ENCODE measurements at places on chromosomes 2 and 18.

DNA sequence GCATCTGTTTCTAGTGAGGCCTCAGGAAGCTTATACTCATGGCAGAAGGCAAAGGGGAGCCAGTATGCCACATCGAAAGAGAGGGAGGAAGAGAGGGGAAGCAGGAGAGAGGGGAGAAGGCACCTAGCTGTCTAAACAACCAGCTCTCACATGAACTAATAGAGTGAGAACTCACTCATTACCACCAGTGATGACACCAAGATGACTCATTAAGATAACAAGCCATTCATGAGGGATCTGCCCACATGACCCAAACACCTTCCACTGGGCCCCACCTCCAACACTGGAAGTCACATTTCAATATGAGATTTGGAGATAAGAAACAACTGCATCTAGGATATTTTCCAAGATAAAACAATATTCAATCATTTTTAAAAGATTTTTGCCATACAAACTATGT is 753.9 kb upstream of the ZEB2 start:
- no peaks in the 10 kb centered on the region for H3K4me1 ChIP-seq
- no peak for DNase-seq
- no peak overlapping the region for H3K4me3 ChIP-seq
- H3K36me3 ChIP-seq, result no peaks in the 10 kb centered on the region
- no peak overlapping the region for H3K27ac ChIP-seq
- no peaks in the 10 kb centered on the region for H3K27me3 ChIP-seq

GRCh38 chr2:241204010-241204384 is 15.5 kb downstream of the ANO7 start:
- no peaks in the 10 kb centered on the region for H3K36me3 ChIP-seq
- H3K4me1 ChIP-seq, result no peaks in the 10 kb centered on the region
- H3K27ac ChIP-seq, result no peak overlapping the region
- no peaks in the 10 kb centered on the region for H3K27me3 ChIP-seq
- no peak overlapping the region for H3K4me3 ChIP-seq
- DNase-seq, result no peak

GRCh38 chr18:58495634-58496033 is 133.3 kb downstream of the ALPK2 start:
- H3K27ac ChIP-seq, result no peak overlapping the region
- no peak overlapping the region for H3K4me3 ChIP-seq
- H3K4me1 ChIP-seq, result no peaks in the 10 kb centered on the region
- H3K27me3 ChIP-seq, result no peaks in the 10 kb centered on the region
- no peak for DNase-seq

- no peaks in the 10 kb centered on the region for H3K4me1 ChIP-seq
- no peaks in the 10 kb centered on the region for H3K27me3 ChIP-seq
- DNase-seq, result no peak
Measured at GRCh38 chr2:3433776-3434400, 54.4 kb downstream of the TRAPPC12 start.

DNA sequence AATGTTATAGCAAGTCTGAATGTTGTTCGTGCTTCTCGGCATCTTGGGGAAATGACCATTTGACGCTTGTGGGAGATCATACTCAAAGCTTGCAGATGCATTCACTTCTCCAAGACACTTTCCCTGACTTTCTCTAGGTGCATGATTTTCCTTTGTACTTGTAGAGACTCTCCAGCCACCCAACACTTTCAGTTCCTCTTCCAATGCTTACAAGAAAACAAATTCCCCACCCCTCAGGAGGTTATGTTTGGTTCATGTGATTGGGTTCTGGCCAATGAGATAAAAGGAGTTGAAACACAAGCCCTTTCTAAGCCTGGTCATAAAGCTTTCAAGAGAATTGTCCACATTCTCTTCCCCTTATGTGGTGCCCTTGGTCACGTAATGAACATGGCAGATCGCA is 156.3 kb downstream of the EPHA4 start:
- no peak overlapping the region for H3K27ac ChIP-seq
- no peaks in the 10 kb centered on the region for H3K27me3 ChIP-seq
- H3K36me3 ChIP-seq, result no peaks in the 10 kb centered on the region
- no peak for DNase-seq

- no peaks in the 10 kb centered on the region for H3K4me1 ChIP-seq
- H3K36me3 ChIP-seq, result no peaks in the 10 kb centered on the region
- H3K4me3 ChIP-seq, result no peak overlapping the region
- no peak for DNase-seq
- no peak overlapping the region for H3K27ac ChIP-seq
Measured at GRCh38 chr2:215487002-215487372, 51.1 kb upstream of the FN1 start.

GRCh38 chr2:107001964-107002696 is 116.2 kb upstream of the ST6GAL2 start:
- no peak overlapping the region for H3K4me3 ChIP-seq
- DNase-seq, result no peak
- H3K36me3 ChIP-seq, result no peaks in the 10 kb centered on the region
- H3K4me1 ChIP-seq, result no peaks in the 10 kb centered on the region
- H3K27ac ChIP-seq, result no peak overlapping the region

DNA sequence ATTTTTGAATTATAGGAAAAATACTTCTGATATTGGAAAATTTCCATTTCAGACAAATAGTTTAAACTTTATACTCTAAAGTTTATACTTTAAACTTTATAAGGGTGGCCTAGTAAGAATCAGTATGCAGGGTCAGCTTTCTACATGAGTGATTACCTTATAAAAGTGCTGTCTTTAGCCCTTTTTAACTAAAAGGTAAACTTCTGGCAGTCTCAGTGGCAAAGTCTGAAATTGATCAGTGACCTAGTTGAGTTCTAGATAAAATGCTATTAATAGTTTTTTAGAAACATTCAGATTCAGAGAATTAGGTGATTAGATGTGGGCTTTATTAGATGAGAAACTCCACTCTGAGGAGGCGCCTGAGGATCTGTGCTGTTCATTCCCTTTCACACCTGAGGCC is 15.5 kb downstream of the GORASP2 start:
- no peaks in the 10 kb centered on the region for H3K36me3 ChIP-seq
- no peaks in the 10 kb centered on the region for H3K27me3 ChIP-seq
- no peak overlapping the region for H3K27ac ChIP-seq
- H3K4me1 ChIP-seq, result no peaks in the 10 kb centered on the region
- no peak overlapping the region for H3K4me3 ChIP-seq
- DNase-seq, result no peak

DNA sequence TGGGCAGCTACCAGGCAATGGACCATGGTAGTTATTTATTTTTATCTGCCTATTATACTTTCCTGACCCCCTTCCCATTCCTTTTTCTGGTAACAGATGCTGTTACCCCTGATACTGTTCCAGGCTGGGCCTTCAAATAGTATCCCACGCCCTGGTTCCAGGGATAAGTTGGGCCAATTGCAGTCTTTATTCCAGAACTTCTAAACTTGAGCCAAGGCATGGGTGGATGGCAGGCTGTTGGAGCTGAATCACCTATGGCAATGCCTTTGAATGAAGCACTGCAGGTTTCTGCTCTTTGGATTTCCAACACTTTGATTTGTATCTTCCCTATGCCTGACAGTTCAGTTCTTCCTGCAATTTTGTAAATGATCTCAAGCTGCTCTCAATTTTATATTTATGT is 99.2 kb upstream of the LHCGR start:
- no peaks in the 10 kb centered on the region for H3K36me3 ChIP-seq
- DNase-seq, result no peak
- H3K27ac ChIP-seq, result no peak overlapping the region
- no peaks in the 10 kb centered on the region for H3K27me3 ChIP-seq
- no peak overlapping the region for H3K4me3 ChIP-seq

DNA sequence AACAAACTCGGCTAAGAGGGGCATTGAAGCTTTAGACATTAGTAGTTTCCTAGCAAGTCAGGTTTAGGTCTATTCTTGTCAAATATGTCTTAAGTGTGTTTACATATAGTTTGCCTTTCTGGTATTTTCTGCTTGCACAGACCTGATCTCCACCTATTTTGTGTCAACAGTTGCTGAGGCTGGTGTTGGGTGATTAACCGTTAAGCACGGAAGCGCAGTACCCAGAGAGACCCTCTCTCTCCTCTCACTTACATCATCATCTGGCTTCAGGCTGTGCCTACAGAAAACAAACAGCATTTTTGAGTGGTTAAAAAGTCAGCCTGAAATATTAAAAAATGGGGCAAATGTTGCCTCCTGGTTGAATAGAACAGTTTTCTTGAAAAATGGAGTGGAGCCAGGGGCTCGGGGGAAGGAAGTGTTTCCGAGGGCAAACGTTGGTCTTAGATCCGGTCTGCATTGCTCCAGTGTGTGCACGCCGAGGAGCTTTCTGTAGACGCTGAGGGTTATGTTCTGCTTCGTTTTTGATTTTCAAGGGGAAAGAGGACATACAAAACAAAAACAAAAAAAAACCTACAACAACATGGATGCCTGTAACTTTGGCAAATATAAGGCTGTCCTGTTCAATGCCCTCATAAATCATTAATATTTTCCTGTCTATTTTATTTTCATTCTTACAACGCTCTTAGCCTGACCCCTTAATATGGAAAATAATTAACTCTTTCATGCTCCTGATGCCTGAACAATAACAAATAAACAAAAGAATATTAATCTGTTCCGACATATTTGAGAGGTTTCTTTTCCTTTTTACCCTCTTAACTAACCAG is 120.8 kb downstream of the MEIS1 start:
- no peaks in the 10 kb centered on the region for H3K36me3 ChIP-seq
- no peak overlapping the region for H3K27ac ChIP-seq
- H3K4me3 ChIP-seq, result no peak overlapping the region
- no peaks in the 10 kb centered on the region for H3K27me3 ChIP-seq
- no peak for DNase-seq

- no peak overlapping the region for H3K27ac ChIP-seq
- H3K4me3 ChIP-seq, result no peak overlapping the region
- DNase-seq, result no peak
- no peaks in the 10 kb centered on the region for H3K27me3 ChIP-seq
Measured at GRCh38 chr2:234863043-234863934, 88.5 kb upstream of the SH3BP4 start.

DNA sequence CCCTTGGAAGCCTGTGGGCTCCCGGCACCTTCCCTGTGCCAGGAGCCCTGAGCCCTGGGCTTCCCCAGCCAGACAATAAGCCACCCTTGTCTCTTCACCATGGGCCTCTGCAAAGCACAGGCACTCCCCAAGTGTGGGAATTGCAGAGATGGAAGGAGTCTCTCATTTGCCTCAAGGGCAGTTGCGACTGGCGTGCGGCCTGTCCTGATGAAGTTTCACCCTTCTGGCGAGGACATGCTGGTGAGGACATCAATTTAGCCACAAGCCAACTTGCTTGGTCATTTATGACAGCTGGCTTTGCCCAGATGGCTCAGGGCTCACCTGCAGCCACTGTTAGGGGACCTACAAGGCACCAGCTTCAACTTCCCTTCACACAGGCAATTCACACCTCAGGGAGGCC is 180.2 kb downstream of the ANAPC1 start:
- DNase-seq, result no peak
- no peaks in the 10 kb centered on the region for H3K36me3 ChIP-seq
- H3K27me3 ChIP-seq, result no peaks in the 10 kb centered on the region
- H3K27ac ChIP-seq, result 0 out of 2 replicates have a peak overlapping the region, but pooled peaks have one; percentile 22

DNA sequence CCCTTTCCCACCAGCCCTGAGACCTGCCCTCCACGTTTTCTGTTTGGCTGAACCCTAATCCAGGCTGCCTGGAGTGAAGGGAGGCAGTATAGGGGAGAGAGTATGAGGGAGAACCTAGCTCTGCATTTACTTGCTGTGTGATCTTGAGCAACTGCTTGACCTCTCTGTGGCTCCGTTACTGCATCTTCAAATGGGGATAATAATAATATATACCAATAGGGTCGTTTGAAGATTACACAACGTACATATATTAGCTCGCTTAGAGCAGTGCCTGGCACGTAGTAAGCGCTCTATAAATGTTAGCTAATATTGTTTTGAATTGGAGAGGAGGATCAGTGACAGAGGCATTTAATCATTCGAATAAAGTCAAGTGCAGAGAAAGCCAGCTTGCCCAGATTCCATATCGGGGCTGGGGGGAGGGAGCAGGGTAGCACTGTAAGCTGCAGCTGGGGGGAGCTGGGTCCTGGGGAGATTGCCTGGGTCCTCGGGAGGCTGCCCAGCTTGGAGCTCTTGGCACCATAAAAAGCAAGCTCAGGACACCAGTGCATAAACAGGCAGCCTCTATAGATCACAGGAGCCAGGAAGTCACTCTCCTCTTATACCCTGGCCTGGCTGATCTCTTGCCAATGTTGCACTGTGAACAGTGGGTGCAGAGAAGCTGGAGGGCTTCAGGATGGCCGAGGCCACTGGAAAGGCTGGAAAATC is 19.1 kb downstream of the KCNK3 start:
- no peak overlapping the region for H3K27ac ChIP-seq
- H3K4me1 ChIP-seq, result no peaks in the 10 kb centered on the region
- H3K4me3 ChIP-seq, result no peak overlapping the region
- no peak for DNase-seq

- H3K36me3 ChIP-seq, result no peaks in the 10 kb centered on the region
- H3K27me3 ChIP-seq, result no peaks in the 10 kb centered on the region
- DNase-seq, result no peak
- H3K27ac ChIP-seq, result no peak overlapping the region
- no peak overlapping the region for H3K4me3 ChIP-seq
Measured at GRCh38 chr2:164906947-164907346, 48.4 kb downstream of the SLC38A11 start.

DNA sequence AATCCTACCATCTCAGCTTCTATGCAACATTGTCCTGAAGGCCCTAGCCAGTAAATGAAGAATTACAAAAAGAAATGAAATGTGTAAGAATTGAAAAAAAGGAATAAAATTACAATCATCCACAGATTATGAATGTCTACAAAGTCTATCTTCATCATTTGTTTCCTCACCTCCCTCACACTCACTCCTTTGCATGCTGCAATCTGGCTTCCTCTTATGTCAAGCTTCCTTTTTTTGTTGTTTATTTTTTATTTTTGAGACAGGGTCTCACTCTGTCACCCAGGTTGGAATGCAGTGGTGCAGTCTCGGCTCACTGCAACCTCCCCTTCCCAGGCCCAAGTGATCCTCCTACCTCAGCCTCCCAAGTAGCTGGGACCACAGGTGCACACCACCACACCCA is 129.0 kb downstream of the CABYR start:
- no peak overlapping the region for H3K27ac ChIP-seq
- DNase-seq, result no peak
- H3K27me3 ChIP-seq, result no peaks in the 10 kb centered on the region
- H3K4me1 ChIP-seq, result peaks cover 9% of the 10 kb centered on the region
- H3K4me3 ChIP-seq, result no peak overlapping the region

GRCh38 chr2:219530048-219530963 is 13.3 kb downstream of the CHPF start:
- H3K4me1 ChIP-seq, result no peaks in the 10 kb centered on the region
- H3K27me3 ChIP-seq, result peaks cover 7% of the 10 kb centered on the region
- no peaks in the 10 kb centered on the region for H3K36me3 ChIP-seq

DNA sequence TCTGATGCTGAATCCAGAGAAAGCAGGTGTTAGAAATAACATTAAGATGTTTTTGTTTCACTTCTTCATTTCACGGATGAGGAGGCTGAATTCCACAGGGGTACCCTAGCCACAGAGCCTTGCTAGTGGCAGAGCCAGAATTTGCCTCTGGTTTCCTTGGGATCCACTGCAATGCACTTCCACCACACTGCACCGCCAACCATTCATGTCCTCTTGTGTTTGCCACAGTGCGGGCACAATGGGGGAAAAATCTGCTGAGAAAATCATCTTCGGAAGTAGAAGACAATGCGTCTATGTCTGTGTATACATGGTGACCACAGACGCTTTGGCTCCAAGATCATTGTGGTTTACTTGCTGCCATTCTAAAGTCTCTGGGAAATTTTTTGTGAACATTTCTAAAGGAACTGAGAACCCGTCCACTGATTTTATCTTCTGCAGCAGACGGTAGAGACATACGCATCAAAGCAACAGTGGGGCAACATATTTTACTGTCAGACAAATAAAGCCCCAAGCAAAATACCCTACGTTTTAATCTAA is 14.9 kb downstream of the ICOS start:
- H3K27ac ChIP-seq, result no peak overlapping the region
- H3K4me1 ChIP-seq, result no peaks in the 10 kb centered on the region
- peaks cover 1% of the 10 kb centered on the region for H3K27me3 ChIP-seq
- no peak for DNase-seq
- H3K4me3 ChIP-seq, result no peak overlapping the region

Measured in H1 (cell line).